ENCODE measurements at places on chromosomes 6 and 20.

DNA sequence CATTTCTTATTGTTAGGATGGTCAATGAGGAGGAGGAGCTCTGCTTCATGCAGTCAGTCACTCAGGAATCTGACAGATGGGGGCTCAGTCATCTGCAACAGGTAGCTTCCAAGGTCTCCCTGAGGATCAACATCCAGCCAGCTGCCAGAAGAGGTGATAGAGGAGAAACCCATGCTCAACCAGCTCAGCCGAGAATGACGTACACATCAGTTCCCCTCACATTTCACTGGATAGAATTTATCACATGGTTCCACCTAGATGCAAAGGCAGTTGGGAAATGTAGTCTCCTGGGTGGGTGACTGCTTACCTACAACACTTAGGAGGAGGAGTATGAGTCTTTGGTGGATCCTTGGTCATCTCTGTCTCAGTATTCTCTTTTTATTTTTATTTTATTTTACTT lies 144.5 kb downstream of the CEBPB start:
- DNase-seq, result no peak

- DNase-seq, result no peak
These were observed 85.9 kb downstream of the CRYBG1 start for GRCh38 chr6:106446287-106446885.

DNA sequence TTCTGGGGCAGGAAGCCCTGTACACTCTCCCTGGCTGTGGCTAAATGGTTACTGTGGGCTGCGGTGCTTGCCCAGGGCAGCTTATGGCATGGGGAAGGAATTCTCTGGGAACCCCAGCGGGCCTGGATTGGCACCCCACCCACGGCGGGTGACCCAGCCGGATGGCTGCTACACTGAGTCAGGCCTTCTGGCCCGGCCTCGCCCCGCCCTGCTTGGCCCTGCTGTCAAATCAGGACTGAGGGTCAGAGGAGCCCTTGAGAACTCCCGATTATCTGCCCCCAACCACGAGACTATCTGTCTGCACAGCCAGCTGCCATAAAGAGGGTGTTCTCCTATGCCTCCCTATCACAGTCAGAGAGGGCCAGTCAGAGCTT lies 7.3 kb upstream of the ITPR3 start:
- no peak for DNase-seq

DNA sequence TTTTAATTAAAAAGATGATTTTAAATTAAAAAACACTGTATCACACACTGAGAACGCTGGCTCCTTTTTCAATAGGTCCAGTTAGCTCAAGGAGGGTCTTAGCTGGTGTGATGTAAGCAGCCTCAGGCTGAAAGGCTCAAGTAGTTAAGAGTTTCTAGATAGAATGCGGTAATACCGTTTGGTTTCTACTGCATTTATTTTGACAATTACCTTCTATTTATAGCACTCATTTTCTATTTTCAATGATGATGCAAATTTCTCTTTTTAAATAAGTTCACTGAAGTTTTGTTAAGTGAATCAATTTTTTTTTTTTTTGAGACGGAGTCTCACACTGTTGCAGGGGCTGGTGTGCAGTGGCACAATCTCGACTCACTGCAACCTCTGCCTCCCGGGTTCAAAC lies 87.1 kb downstream of the PREX1 start:
- no peak for DNase-seq

DNA sequence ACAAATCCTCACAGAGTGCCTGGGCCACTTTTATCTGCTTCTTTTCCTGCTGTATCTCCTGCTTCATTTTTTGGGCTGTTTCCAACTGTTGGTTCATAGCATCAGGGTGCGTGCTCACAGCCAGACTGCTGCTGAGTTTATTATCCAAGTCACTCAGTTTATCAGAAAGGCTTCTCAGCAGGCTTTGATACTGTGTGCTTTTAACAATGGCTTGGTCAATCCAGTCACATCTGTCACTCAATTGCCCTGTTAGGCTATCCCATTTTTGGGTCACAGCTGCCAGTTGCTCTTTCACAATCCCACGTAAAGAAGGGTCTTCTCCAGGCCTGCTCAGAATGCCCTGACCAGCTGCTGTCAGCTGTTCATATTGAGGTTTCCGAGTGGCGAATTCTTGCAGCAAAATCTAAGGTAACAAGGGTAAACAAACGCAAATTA lies 87.2 kb downstream of the DST start:
- DNase-seq, result no peak

GRCh38 chr20:48795732-48796131 lies 32.1 kb downstream of the PREX1 start:
- no peak for DNase-seq

DNA sequence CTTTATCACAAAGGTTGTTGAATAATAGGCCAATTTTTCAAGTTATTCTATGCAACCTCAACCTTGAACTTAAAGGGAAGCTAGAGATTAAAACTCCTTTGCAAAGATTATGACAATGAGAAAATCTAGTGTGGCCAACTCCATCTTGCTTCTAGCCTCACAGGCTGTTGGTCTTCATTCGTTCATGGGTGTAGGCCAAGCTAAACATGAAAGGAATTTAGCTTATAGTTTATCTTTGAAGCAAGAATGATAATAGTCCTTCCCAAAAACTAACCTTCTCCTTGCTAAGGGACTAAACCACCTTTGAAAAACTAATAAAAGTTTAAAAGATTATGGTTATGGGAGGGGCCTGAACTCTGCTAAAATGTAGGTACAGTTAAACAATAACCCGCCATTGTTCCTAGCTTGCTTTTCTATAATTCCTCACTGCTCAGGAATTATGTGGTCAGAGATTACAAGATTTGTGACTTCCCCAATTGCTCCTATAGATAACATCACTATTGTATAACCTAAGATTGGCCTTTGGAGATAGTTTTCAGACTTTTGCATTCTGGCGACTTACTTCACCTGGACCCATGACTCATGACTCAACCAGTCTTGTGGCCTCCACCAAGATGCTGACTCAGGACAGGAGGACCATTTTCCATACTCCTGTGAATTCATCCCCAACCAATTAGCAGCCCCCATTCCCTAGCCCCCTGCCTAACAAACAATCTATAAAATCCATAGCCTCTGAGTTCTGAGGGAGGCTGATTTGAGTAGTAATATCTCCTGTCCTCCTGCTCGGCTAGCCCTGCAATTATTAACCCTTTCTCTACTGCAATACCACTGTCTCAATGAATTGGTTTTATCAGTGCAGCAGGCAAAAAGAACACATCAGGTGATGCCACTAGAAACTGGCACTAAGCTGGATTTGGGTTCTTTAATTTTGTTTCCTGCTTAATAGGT lies 154.5 kb downstream of the CD83 start:
- no peak for DNase-seq

DNA sequence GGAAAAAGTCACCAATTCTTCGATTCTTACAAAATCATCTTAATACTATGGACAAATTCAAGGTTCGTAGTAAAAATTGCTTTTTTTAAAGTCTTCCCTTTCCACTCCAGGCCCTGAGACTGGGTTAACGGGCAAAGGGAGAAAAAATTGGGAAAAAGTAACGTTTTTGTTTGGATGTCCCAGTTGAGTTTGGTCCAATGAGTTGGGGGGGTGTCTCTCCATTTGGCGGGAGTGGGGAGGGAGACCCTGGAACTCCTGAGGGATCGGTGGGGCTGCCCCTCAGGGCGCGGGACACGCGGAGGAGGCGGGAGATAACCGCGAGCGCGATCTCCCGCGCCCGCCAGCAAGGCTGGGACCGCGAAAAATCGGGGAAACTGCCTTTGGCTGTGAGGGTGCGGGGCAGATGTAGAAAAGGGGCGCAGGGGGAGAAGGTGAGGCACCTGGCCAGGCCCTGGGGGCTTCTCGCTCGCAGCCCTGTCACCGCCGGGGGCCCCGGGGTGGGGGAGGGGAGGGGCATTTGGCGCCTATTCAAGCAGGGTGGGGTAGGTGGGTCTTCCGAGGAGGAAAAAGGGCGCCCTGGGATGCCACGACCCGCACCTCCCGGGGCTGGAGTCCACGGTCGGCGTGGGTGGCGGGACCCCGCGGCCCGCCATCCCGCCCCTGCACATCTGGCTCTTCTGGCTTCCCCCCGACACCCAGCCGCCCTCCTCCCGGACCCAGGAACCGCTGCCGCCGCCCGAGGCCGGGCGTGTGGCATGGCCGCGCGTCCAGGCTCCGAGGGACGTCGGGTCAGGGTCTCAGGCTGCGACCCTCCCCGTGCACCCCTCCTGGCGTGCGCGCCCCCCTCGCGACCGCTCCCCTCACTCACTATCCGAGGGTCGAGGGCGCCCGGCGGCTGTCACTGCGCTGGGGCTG lies 595 bp downstream of the FBXO5 start:
- peak; percentile 35 for DNase-seq

DNA sequence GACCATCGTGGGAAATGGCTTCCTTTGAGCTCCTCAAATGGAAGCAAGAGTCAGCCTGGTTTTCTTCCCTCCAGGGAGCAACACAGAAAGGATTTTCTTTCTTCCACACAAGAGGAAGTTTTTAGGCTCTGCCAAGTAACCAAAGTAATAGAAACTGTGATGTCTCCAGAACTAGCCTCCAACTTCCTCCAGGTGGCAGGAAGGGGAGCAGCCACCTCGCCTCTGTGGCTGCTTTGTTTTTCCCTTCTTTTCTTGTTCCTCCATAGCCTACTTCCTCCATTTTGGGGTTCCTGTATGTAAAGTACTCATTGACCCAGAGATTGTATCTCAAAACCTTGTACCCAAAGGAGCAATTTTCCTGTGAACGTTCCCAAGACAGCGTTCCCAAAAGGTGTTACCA lies 32.7 kb upstream of the CCR6 start:
- no peak for DNase-seq

GRCh38 chr20:9442858-9443257 lies 71.5 kb upstream of the LAMP5 start:
- DNase-seq, result no peak

GRCh38 chr20:36826554-36827244 lies 49.2 kb upstream of the TLDC2 start:
- DNase-seq, result no peak

Measured in stimulated activated CD4-positive, alpha-beta T cell treated with anti-CD3 and anti-CD28 coated beads, TNF-alpha, amount 100 ng/mL, for 24 hours (primary cell).